ENCODE measurements at places on chromosomes 13 and 19.

- DNase-seq = peak; percentile 27
Measured at GRCh38 chr13:23899555-23899954, 2.3 kb upstream of the C1QTNF9B start.

GRCh38 chr13:62931853-62932252 is 1516.2 kb upstream of the PCDH20 start:
- no peak for DNase-seq

DNA sequence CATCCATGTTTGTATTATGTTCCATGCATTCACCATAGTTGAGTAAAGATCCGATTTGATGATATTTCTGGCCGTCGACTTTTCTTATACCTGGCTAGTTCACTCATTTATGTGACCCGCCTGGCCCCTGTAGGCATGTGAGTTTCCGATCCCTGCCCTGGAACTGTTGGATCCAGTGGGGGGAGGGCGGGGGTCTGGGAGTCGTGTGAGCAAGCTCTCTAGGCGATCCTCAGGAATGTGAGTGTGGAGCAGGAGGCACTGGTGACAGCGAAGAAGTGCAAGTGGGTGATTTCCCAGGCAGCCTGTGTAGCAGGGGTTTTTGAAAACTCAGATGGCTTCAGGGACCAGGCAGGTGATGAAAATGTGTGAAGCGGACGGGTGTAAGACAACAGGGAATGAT is 10.6 kb upstream of the PTOV1 start:
- DNase-seq = no peak

DNA sequence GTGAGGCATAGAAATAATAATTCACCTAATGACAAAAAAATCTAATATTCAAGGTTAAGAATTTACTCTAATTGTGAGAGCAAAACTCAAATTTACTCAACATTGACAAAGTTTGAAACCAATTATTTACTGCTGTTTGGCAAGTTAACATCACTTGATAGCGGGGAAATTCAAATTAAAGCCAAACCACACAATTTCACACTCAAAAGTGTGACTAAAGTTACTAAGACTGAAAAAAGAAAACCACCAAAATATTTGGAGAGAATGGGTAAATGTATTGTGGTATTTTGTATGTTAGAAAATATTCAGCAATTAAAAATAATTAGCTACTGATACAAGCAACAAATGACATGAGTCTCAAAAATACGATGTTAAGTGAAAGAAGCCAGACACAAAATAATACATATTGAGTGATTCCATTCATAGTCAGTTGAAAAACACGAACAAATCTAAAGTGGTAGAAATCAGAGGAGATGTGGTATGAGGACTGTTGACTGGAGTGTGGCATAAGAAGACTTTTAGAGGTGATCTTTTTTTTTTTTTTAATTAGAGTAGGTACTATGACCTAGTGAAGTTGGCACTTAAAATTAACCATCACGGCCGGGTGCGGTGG is 541.4 kb upstream of the ATXN8OS start:
- DNase-seq = no peak

DNA sequence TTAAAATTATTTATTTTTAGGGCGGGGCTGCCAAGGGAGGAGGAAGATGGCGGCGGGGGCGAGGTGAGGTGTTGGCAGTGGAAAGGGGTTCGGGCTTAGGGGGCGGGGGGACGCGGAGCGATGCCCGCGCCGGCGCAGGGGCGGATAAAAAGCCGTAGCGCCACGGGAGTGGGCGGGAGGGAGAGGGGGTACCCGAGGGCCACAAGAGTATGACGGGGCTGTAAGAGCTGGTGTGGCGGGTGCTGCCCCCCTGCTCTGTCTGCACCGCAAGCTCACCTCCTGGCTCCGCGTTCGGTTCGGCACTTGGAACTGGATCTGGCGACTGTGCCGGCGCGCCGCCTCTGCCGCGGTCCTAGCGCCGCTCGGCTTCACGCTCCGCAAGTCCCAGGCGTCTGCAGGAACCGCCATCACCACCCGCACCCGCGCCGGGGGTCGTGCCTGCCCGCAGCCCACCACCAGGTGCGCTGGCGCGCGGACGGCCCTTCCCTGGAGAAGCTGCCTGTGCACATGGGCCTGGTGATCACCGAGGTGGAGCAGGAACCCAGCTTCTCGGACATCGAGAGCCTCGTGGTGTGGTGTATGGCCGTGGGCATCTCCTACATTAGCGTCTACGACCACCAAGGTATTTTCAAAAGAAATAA is 265.2 kb upstream of the SGCG start:
- DNase-seq = no peak

Measured in CD4-positive, alpha-beta T cell treated with Interleukin-1 beta for 1 hour (primary cell).